ENCODE measurements at places on chromosomes 5 and 9. TPM values are rescaled to one million over a fixed set of nuclear protein-coding genes. Genes with fewer than 3 reads are reported as not detected.

Gene SLC36A2
- not detected for total RNA-seq

Gene ATOX1
- total RNA-seq, result 108 TPM

Gene OTULINL
- total RNA-seq, result not detected

Gene MTMR12
- 19.0 TPM for total RNA-seq

Gene ZNF658
- total RNA-seq, result 1.6 TPM

Gene IFNE
- not detected for total RNA-seq

Gene TLX3
- not detected for total RNA-seq

Gene CCDC152
- total RNA-seq, result 2.3 TPM

Gene TENT4A
- total RNA-seq, result 19.0 TPM

Gene SLCO4C1
- under 0.01 TPM for total RNA-seq

Gene IL3
- not detected for total RNA-seq

Gene SLC38A9
- total RNA-seq, result 10.5 TPM

Gene RGS7BP
- total RNA-seq, result 0.36 TPM

Gene GEMIN5
- 11.2 TPM for total RNA-seq

Gene QRFP
- not detected for total RNA-seq

Gene SHB
- total RNA-seq, result 33.4 TPM

Gene ZNF366
- 0.49 TPM for total RNA-seq

Gene NUDCD2
- total RNA-seq, result 3.4 TPM

Gene PRDM9
- total RNA-seq, result not detected

Gene HTR4
- not detected for total RNA-seq

Gene ARID3C
- 0.72 TPM for total RNA-seq

Gene SLC1A1
- total RNA-seq, result 58.3 TPM

Gene ZNF483
- total RNA-seq, result 0.18 TPM

Gene CCL28
- total RNA-seq, result 2.9 TPM
